Activated CD4-positive, alpha-beta T cell treated with anti-CD3 and anti-CD28 coated beads for 4 hours (primary cell): ENCODE measurements at places on chromosomes 3 and 15.

DNA sequence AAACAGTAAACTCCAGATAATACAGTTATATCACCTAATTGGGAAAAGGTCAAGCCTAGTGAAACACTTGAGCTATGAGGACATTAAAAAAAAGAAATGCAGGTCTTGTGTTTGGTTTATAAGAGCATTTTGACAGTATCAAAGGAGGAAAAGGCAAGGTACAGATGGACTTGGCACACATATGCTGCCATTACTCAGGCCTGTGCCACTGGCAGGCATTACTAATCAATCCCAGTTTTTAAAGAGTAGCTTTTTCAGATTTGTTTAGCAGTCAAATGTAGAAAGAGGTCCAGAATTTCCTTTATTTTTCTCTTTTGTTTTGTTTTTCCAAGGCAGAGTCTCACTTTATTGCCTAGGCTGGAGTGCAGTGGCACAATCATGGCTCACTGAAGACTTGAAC, 38.9 kb downstream of the MDFIC2 start:
- no peak for DNase-seq

GRCh38 chr3:118544458-118544857, 490.2 kb downstream of the IGSF11 start:
- DNase-seq, result no peak

GRCh38 chr15:25694239-25694584, 168.9 kb downstream of the ATP10A start:
- DNase-seq, result no peak

DNA sequence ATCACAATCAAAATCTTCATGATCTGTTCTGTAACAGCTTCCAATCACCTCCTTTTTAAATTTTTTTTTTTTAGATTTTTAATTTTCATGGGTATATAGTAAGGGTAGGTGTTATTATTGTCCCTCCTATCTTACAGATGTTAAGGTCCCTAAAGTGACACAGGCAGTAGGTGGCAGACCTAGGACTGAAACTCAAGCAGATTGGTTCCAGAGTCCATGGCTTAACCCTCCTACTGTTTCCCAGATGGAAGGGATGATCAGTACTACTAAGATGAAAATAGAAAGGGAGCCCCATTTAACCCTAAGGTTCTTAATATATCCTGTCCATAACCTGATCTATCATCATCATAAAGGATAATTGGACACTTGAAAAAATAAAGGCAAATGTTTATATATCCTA, 57.1 kb downstream of the CHAC1 start:
- DNase-seq, result no peak

- no peak for DNase-seq
Observed at GRCh38 chr3:82448320-82448719, 686.9 kb upstream of the GBE1 start.

- DNase-seq, result no peak
Observed at GRCh38 chr3:113006359-113007056, 15.7 kb downstream of the GTPBP8 start.

DNA sequence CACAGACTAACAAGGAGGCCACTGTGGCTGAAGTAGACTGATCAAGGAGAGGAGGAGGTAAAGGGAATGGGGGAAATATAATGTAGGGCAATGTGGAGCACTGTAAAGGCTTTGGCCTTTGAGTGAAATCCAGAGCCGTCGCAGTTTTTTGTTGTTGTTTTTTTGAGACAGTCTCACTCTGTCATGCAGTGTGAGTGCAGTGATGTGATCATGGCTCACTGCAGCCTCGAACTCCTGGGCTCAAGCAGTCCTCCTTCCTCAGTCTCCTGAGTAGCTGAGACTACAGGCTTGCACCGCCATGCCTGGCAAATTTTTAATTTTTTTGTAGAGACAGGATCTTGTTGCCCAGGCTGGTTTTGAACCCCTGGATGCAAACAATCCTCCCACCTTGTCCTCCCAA, 32.2 kb downstream of the PPP4R2 start:
- DNase-seq, result no peak

DNA sequence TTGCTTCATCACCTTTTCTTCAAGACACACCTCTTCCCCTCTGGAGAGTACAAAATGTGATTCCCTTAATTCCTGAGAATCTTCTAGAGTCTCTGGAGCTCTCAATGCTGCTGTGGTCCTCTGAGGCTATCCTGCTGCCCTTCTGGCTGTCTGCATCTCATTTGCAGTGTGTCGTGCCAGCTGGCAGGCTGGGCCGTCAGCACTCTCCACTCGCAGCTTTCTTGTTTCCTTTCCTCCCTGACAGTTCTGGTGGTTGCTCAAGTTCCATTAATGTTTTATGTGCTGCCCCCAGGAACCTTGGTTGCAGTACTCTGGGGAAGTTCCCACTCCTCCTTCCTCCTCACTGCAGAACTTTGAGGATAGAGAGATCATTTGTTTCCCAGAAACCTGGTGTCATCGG, 210.8 kb upstream of the ROPN1 start:
- no peak for DNase-seq

- no peak for DNase-seq
Observed at GRCh38 chr3:184559336-184559735, 2.2 kb upstream of the EPHB3 start.

GRCh38 chr3:87958289-87958688, 100.5 kb downstream of the CGGBP1 start:
- DNase-seq, result no peak

- DNase-seq, result no peak
Observed at GRCh38 chr3:53812434-53812833, 33.8 kb downstream of the CHDH start.

- no peak for DNase-seq
Observed at GRCh38 chr3:4703054-4703480, 209.9 kb downstream of the ITPR1 start.

DNA sequence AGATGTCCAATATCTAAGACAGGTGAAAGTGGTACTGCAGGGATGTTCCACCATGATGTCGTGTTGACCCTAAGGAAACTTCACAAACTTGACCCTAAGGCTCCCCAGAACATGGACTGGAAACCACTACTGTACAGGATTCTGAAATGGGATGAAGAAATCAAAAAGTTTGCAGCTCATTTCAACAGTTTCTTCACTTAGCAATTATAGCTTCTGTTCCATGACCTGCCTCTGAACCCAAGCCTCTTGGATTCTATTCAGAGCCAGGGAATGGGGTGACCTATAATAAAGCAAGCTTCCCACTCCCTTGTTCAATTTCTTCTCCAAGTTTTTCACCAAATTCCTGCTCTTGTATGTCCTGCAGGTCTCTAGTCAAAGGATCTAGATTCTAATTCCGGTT, 40.7 kb downstream of the DUT start:
- no peak for DNase-seq

DNA sequence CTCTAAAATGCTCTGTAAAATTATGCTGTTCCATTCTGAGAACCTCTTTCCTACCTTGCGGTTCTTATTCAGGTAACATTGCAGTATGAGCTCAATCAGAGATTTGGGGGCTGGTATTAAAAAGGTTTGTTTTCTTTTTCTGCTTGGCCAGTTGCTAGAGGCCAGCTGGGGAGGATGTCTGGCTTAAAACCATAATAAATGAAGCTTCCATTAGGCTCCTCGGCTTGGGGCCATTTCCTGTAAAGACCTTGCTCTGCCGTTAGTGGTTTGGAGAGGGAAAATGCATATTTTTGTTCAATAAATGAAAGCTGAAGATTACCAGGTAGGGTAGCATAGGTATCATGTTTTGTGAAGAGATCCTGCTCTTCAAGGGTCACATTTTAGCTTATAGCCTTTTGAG, 55.2 kb downstream of the MCTP2 start:
- no peak for DNase-seq
